ENCODE measurements at places on chromosomes 4 and X. TPM values are rescaled to one million over a fixed set of nuclear protein-coding genes. Genes with fewer than 3 reads are reported as not detected.

The MAGEA8 gene
- not detected for total RNA-seq

The P2RY4 gene
- 0.45 TPM for total RNA-seq

DNA sequence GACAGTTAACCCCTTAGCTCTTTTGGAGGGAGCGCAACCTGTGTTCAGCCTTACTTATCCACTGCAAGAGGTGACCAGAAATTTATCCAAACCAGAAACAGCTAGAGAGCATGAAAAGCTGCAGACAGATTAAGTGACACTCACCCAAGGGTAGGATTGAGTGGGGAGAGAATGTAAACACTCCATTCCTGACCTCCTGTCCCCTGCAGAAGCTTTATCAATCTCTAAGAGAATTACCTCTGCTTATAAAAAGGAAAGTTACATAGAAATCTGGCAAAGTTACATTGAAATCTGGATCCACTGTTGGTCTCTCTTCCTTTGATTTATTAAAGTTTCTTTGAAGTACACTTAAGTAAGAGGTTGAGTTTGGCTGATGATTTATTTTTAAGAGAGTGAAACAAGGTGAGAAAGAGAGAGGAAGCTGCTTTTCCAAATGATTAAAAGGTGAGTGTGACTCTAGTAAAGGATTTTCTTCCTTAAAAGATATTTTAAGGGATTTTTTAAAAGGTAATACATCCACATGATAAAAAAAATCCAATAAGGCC, 112.3 kb downstream of the ANAPC4 start:
- DNase-seq: no peak

DNA sequence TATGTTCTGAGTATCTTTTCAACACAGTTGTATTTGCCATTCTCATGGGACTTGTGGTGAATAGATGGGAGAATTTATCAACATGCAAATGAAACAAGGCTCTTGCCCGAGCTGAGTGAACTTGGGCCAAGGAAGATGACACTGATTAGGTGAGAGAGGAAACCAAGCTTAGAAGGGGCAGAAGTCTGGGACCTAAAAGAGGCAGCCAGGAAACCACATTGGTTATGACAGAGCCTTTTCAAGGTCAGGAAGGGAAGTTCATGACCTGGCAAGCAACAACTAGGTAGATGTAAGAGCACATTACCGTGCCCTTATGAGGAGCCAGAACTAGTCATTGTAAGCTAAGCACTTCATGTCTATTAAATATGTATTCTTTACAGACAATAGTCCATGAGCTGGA, 590.3 kb downstream of the PACRGL start:
- no peak for DNase-seq

- peak; percentile 34 for DNase-seq
These were observed 674 bp downstream of the SEC24B start for GRCh38 chr4:109434007-109434971.

The FRMD7 gene
- not detected for total RNA-seq

DNA sequence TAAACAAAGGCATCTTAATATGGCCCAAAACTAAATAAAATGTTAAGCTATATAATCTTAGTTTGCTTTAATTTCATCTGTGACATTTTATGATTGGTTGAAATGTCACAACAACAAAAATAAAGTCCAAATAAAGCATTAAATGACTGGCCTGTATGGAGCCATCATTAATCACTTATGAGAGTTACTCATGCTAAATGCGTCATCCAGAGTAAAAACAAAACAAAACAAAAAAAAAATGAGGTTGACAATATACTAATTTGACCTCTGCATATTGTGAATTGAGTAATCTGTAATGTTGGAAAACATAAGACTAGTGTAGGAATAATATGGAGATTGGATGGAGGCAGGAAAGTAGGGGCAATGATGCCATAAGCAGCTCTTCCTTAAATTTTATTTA, 139.7 kb downstream of the MAPK10 start:
- no peak for DNase-seq

The NKX1-1 gene
- total RNA-seq: not detected

The SPANXB1 gene
- total RNA-seq: not detected

DNA sequence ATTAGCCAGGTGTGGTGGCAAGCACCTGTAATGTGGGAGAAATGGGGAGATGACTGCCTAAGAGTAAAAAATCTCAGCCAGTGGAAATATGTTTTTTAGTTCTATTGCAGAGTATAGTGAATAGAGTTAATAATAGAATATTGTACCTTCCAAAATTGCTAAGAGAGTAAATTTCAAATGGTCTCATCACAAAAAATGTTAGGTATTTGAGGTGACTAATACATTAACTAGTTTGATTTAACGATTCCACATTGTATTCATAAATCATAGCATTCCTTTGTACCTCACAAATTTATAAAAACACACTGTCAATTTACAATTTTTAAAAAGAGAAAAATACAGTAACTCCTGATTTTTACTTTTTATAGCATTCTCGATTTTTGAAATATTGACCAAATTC, 681.5 kb upstream of the EPHA5 start:
- DNase-seq: no peak

DNA sequence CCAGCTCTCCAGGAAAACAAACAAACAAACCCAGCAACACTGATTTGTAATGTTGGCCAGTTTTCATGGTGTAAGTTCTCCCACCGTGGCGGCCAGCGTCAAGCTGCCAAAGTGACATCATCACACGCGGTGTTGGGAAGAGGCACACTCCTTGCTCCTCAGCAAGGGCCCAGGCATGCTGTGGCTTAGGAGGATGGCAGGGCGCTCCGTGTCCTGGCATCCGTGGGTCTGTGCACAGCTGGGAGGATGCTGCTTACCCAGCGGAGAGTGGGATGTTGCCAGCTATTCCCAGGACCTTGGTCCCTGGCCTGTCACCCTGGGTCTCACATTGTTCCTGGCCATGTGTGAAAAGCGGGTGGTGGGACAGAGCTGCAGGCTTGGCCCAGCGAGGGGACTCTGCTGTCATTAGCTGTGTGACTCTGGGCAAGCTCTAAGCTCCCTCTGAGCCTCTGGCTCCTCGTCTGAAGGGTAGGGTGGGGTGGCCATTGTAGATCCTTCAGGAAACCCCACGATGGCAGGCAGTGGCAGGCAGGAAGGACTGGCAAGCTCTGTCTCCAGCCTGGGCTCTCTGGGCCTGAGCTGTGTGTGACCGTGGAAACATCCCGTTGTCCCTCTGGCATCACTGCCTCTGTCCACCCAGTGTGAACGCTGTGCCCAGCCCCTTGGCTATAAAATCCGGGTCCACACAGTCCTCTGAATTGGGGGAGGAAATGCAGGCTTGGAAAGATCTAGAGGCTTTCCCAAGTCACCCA, 10.8 kb downstream of the PSAPL1 start:
- no peak for DNase-seq

The ARHGEF38 gene
- total RNA-seq: not detected

DNA sequence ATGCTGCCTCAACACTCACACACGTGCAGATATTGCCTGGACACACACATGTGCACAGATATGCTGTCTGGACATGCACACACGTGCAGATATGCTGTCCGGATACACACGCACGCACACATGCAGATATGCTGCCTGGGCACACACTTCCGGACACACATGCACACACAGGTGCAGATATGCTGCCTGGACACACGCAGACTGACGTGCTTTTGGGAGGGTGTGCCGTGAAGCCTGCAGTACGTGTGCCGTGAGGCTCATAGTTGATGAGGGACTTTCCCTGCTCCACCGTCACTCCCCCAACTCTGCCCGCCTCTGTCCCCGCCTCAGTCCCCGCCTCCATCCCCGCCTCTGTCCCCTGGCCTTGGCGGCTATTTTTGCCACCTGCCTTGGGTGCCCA, 14.7 kb downstream of the FGFRL1 start:
- peak; percentile 46 for DNase-seq

GRCh38 chr4:29081234-29081955, 1638.8 kb upstream of the PCDH7 start:
- DNase-seq: no peak

- no peak for DNase-seq
These were observed 24.8 kb upstream of the PTPN13 start for GRCh38 chr4:86569103-86569870.

DNA sequence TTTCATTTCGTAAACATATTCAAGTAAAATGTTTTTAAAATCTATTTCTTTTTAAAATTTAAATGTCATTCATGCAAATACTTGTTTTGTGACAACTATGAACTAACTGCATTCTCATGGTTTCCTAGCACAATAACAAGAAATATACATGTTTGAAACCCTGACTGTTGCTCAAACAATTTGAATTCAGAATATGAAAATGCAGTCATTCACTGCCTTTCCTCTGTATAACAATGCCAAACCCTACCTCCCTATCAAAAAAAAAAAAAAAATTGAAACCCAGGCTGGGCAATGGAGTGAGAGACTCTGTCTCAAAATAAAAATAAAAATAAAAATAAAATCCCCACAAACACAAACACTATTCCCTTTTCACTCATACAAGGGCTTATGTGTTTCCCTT, 42.1 kb downstream of the MAB21L2 start:
- DNase-seq: no peak

- DNase-seq: no peak
These were observed 53.5 kb downstream of the FAM114A1 start for GRCh38 chr4:38921151-38921550.

DNA sequence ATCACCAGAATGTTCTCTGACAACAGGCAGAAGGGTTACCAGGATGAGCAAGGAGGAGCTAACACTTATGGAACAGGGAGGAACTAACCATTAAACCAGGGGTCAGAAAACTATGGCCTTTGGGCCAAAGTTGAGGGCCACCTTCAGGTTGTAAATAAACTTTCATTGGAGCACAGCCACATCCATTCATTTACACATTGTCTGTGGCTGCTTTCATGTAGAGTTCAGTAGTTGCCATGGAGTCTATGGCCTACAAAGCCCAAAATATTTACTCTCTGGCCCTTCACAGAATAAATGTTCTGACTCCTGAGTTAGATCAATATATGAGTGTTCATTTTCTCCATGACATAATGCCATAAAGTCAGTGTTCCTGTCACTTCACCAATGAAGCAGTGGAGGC, 13.2 kb upstream of the HCCS start:
- no peak for DNase-seq

The AKAP4 gene
- not detected for total RNA-seq

DNA sequence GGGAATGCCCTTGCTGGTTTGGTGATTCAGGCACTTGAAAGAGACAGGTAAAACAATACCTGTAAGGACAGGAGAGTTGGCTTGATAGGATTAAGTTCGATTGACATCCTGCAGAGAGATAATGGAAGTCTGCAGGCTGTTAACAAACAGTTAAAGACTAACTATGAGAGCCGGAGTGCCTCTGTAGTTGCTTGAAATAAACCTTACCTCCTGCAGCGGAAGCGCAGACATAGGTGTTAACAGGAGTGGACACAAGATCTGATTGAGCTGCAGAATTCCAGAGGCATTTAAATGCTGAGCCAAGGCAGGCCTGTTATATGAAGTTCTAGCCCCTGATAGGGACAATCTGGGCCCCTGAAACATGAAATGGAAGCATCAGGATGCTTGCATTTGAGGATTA, 416.7 kb upstream of the MAOA start:
- DNase-seq: no peak

The CSAG2 gene
- not detected for total RNA-seq

The DSPP gene
- total RNA-seq: not detected

- DNase-seq: no peak
These were observed 13.1 kb downstream of the RBM10 start for GRCh38 chrX:47158131-47158530.

The MAGEA2B gene
- total RNA-seq: not detected

The TAF7L gene
- 0.13 TPM for total RNA-seq

DNA sequence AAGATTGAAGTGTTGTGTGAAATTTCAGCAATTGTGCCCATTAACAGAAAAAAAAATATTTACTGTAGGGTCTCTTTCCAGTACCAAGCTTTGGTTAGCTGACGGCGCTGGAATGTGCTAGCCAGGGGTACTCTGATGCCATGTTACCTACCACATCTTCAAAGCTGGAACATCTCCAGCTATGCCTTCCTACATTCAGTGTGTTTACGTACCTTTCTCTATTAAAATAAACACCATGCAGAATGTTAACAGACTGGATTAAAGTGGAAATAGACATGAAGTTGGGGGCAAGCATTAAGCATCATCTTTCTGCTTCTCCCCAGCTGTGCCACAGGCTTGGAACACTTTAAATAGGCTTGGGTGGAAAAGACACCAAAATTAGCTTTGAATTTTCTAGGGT, 65.9 kb downstream of the USP38 start:
- DNase-seq: no peak

DNA sequence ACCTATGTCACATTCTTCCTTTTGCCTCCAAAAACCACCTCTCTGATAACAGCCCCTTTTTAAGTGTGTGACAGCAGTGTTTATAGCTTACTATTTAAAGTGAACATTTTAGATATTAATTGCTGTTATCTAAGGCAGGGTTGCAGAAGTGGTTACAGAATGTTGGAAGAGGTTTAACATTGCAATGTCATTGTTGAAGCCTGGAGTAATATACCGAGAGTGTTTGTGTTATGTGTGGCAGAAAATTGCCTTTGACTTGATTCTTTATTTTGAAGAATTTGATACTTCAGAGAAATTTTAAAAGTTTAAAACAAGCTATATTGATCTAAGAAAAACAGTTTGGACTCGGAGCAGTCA, 37.1 kb downstream of the SMARCAD1 start:
- DNase-seq: no peak

DNA sequence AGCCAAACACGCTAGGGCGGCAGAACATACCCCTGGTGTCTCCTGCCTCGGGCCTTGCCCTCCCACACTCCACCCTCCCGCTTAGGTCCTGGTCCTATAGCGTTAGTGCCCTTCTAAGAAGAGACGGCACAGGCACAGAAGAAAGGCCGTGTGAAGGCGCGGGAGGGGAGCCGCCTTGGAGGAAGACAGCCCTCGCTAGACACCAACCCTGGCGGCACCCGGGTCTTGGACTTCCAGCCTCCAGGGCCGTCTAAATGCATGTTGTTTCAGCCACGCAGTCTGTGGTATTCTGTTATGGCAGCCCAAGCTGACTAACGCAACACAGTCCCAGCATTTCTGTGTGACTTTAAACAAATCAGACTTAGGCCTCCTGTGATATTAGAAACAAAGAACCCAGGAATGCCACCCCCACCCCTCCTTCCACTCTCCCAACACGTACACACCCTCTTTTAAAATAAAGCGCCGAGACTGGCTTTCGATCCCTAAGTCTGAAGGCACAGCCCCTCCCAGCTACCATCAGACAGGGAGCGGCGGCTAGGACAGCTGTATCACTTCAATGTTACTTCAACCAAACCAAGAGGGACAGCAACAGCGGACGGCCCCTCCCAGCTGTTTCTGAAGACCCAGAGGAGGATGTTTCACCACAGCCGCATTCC, 128.0 kb downstream of the AFAP1 start:
- no peak for DNase-seq

DNA sequence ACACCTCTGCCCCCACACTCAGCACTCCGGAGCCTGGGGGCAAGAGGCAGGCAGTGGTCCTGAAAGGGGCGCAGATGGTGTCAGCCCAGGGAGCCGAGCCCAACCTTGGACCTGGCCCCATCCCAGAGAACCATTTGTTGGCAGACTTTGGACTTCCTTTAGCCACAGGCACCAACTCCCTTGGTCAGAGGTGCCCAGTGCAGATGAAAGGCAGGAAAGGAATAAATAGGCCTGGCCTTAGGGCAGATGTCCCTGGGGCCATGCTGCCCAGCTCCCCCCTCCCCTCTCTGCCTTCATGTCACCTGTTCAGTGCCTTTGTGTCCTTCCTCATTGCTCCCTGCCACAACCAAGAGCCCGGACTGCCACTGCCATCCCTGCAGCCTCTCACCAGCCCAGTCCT, 52.8 kb downstream of the SEL1L3 start:
- DNase-seq: no peak

- DNase-seq: no peak
These were observed 1498.1 kb upstream of the PCDH10 start for GRCh38 chr4:131650951-131651350.

The ESX1 gene
- not detected for total RNA-seq
